ENCODE measurements at places on chromosomes 7 and 10.

DNA sequence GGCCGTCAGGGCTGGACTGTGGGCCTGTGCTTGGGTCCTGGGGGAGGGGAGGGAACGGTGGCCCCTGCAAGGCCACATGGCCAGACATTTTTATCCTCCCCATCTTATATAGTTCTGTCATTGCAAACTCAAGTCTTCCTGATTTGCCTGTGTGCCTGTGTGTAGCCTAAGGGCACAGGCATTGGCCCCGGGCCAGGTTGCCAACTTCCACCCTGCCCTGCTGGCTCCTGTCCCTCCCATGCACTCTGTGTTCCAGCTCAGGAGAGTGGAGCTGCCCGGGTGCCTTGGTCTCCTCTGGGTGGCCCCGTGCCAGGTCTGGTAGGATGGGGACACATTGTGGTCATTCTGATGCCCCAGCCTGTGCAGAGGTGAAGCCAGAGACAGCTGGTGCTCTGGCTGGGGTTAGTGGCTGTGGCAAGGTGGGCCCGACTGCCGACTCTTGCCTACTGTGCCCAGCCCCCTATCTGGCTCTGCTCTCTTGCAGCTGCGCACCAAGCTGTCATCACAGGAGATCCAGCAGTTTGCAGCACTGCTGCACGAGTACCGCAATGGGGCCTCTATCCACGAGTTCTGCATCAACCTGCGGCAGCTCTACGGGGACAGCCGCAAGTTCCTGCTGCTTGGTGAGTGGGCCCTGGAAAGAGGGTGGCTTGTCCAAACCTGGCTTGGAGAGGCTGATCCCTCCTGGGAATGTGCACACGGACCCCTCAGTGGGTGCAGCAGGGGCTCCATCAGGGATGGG lies 14.8 kb downstream of the NACAD start:
- no peak for DNase-seq

GRCh38 chr7:151161757-151162156 lies 5.7 kb downstream of the GBX1 start:
- no peak for DNase-seq

GRCh38 chr10:112852306-112852705 lies 97.7 kb upstream of the TCF7L2 start:
- no peak for DNase-seq

DNA sequence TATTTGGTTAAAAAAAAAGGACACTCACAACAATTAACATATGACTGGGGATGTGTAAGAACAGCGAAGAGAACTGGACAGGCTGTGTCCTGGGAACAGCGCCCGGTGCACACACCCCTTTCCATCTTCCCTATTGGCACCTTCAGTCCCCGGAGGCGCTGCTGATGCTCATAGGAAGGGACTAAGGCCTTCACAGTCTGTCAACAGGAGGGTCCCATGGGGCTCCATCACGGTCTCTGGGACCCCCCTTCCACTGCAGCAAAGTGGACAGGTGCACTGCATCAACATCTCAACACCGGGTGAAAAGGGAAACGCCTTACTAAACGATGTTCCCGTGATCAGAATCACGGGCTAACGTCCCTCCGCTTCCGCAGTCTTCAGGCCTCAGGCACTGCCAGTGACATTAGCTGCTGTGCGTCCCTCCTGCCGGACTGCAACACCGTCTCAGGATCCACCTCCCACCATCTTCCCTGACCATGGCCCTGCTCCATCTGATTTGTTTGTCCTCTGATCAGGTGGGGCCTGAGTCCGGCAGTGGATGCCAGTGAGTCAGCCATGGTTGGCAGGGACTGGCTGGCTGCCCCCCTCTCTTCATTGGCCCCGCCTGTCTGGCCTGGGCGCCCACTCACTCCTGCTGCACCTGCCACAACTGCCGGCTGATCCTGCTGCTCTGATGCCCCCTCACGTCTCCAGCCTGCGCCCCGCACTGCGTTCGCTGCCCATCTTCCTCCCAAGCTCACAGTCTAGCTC lies 614.7 kb downstream of the DNAJB6 start:
- no peak for DNase-seq

- DNase-seq = no peak
These were observed 33.6 kb downstream of the SFR1 start for GRCh38 chr10:104155591-104155990.

- no peak for DNase-seq
These were observed 91.3 kb upstream of the TMEM106B start for GRCh38 chr7:12119620-12120303.

- no peak for DNase-seq
These were observed 23.0 kb upstream of the MSS51 start for GRCh38 chr10:73456187-73456890.

- no peak for DNase-seq
These were observed 7.7 kb downstream of the PRTFDC1 start for GRCh38 chr10:24944512-24945255.

- no peak for DNase-seq
These were observed 437.3 kb downstream of the GLRX3 start for GRCh38 chr10:130573446-130573845.

DNA sequence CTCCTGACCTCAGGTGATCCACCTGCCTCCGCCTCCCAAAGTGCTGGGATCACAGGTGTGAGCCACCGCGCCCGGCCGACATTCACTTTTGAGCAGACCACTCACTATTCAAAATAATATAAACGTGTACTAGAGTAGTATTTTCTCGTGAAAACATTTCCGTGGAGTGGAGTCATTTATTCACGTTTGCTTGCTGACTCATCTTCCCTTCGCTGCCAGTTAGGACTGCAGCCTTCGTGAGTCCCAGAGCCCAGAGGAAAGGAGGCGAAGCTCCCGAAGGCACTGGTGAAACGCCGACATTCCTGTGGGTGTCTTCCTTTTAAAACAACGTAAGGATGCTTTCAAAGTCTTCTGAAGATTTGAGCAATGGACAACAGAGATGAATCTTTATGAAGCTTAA lies 10.9 kb upstream of the INPP5A start:
- DNase-seq = no peak

DNA sequence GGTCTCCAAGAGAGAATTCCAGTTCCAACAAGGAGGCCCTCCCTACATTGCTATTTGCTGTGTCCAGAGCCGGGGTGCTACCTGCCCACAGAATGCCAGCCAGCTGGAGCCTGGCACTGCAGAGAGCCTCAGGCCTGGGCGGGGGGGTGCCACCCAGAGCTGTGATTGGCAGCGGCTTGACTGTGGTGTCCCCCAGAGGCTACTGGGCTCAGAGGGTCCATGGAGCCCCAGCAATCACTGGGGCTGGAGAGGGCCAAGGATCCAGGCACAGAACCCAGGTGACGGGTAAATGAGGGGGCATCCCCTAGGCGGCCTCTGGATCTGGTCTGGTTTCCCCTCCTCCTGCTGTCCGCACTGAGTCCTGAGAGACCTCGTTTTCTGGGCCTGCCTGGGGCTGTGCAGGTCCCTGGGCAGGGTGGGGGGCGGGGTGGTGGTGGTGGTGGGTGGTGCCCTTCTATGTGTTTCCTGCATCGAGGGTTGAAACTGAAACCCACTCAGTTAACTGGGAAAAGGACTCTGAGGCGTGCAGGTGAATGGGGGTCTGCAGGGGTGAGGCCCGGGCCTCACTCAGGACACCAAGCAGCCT lies 12.6 kb downstream of the DPYSL4 start:
- DNase-seq = no peak

DNA sequence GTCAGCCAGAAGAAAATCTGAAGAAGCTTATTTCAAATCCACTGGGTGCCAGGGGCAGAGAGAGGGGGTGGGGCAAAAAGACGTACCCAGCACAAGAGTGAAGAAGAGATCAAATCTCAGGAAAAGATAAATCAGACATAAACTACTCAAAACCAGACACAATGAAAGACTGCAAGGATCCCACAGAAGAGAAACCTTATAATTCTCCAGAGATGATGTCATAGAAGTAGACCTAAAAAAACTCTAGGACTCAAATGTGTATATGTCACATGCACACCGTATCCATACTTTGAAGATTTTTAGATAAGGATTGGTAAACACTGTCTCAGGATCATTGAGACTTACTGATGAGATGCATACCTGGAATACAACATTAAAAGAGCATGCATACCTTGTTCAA lies 98.5 kb upstream of the PIK3CG start:
- DNase-seq = no peak

DNA sequence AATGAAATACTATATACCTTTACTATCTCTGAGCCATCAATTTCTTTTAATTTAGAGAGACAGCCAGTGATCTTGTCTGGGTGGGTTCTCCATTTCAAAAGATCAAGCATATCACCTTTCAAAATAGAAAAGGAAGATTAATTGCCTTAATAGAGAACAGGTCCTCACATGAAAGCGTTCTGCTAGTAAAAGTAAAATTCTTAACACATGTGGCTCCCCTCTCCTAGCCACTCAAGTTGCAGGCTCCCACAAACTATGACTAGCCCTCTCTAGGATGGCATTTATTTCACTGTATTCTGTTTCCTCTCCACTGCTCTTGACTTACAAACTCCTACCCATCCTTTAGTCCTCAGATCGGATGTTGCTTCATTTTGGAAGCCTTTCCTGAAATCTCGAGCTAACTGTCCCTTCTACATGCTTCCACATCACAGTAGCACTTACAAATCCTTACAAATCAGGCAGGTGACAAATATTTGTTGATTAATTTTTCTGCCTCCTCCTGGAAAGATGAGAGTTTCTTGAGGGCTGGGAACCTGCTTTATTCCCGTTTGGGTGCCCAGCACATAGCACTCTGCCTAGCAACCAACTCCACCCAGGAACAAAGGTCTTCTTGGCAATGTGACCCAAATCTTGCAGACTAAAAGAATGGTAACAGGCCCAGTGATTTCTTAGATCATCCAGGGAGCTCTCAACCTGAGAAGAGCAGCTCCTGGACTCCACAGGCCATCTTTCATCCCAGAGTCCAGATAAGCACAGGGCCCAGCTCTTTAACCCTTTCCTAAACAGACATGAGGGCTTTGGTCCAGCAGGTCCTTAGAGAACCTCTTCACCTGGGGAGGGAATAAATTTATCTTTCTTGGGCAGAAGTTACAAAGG lies 310.4 kb upstream of the IMMP2L start:
- no peak for DNase-seq

GRCh38 chr7:33674804-33675411 lies 230.4 kb upstream of the BMPER start:
- DNase-seq = no peak

DNA sequence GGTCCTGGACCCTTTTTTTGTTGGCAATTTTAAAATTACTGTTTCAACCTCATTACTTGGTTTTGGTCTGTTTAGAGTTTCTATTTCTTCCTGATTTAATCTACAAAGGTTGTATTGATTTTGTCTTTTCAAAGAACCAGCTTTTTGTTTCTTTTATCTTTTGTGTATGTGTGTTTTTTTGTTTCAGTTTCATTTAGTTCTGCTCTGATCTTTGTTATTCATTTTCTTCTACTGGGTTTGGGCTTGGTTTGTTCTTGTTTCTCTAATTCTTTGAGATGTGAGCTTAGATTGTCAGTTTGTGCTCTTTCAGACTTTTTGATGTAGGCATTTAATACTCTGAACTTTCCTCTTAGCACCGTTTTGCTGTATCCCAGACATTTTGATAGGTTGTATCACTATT lies 8.5 kb upstream of the MRPS33 start:
- no peak for DNase-seq

DNA sequence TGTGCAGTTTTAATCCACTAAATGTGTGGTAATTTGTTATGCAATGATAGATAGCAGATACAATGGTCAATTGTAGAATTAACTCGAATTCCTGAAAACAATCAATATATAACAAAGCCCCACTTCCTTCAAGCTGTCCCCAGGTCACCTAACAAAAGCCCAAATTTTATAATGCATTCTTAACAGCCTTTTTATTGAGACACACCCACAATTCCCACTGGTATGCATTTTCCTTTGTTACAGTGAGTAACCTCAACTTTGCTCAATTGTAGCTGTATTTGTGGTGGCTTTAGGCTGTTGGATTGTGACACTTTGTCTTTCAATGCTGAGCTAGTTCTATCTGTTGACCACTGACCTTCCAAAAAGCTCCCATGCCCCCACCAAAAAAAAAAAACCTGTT lies 279.8 kb upstream of the CACNA2D1 start:
- no peak for DNase-seq

GRCh38 chr7:89813081-89813480 lies 341.2 kb upstream of the STEAP1 start:
- DNase-seq = no peak

- DNase-seq = no peak
These were observed 763.3 kb downstream of the MAGI2 start for GRCh38 chr7:78690174-78690573.

DNA sequence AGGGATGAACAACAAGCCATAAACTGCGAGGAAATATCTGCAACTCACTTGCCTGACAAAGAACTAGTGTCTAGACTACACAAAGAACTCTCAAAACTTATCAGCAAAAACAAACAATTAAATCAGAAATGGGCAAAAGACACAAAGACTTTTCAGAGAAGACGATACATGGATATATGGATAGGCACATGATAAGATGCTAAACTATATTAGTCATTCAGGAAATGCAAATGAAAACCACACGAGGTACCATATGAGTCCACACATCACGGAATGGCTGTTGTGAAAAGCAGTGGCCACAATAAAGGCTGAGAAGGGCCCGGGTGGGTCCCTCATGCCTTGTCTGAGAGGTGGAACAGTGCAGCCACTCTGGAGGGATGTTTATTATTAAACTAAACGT lies 267.8 kb downstream of the WDR37 start:
- DNase-seq = no peak

- no peak for DNase-seq
These were observed 37.6 kb downstream of the FAM53B start for GRCh38 chr10:124706462-124707143.

DNA sequence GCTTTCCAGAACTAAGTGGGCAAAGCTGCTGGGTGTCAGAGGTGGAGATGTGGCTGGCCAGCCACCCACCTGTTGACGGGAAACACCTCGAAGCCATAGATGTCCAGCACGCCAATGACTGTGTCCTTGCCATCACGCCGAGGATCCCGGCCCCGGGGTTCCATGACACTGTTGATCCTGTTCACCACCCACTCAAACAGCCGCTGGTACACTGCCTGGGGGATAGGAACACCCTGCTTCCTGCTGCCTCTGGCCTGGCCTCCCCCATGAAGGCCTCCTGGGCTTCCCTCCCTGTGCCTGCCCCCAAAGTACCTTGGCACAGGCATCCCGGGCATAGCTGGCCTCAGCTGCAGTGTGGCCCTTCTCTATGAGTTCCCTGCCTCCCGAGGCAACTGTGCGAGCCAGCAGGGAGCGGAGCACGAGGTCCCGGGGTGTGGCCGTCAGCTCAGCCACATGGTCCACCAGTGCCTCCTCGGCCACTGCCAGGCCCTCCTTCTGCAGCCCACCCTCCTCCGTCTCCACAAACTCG lies 8.2 kb downstream of the MYO1G start:
- peak; percentile 21 for DNase-seq

- DNase-seq = no peak
These were observed 29.5 kb upstream of the LRRC17 start for GRCh38 chr7:102883098-102883860.

- DNase-seq = no peak
These were observed 33.4 kb upstream of the SLC39A12 start for GRCh38 chr10:17918187-17918903.

DNA sequence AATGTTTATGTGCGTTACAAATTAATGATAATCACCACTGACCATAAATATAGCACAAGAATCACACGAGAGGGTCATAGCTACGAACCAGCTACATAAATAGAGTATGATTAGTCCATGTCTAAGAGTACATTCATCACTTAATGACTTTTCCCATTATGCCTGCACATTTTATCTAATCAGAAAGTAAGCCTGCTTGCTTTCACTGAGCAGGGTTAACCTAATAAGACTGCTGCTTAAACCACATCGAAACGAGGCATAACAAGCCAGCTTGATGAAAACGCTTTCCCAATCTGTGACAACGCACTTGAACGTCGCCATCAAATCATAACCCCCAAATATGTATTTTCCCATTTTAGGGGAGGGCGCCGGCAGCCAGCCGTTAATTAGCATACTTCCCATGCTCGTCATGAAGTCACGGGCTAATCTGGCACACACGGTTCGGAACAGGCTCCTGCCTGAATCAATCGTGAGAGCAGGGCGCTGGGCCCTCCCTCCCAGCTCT lies 71.5 kb downstream of the EBF3 start:
- no peak for DNase-seq
